ENCODE measurements at places on chromosomes 16 and 17.
A peak's percentile ranks its signal among the peaks of the same experiment; 100 is the strongest.

- DNase-seq, result no peak
Measured at GRCh38 chr17:79632432-79632735, 21.5 kb upstream of the RBFOX3 start.

- DNase-seq, result no peak
Measured at GRCh38 chr16:77335652-77336234, 99.1 kb downstream of the ADAMTS18 start.

- DNase-seq, result no peak
Measured at GRCh38 chr17:58421711-58422110, 4.4 kb upstream of the RNF43 start.

GRCh38 chr17:49742166-49742638 lies 21.7 kb downstream of the FAM117A start:
- peak; percentile 63 for DNase-seq
